ENCODE measurements at places on chromosomes 3 and 15.

DNA sequence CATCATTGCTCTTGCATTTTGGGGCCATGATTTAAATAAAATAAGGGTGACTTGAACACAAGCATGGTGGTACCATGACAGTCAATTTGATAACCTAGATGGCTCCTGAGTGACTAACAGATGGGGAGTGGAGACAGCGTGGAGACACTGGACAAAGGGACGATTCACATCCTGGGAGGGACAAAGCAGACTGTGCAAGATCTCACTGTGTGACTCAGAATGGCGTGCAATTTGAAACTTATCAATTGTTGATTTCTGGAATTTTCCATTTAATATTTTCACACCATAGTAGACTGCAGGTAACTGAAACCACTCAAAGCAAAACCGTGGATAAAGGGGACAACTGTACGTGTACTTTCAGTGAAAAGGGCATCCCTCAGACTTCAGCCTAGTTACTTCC is 25.5 kb downstream of the MCCC1 start:
- DNase-seq: no peak

GRCh38 chr3:75631541-75631940 is 32.6 kb upstream of the FRG2C start:
- DNase-seq: no peak

- DNase-seq: no peak
Observed at GRCh38 chr15:92882697-92883162, 17.4 kb upstream of the CHD2 start.

GRCh38 chr3:40432793-40433192 is 24.3 kb upstream of the RPL14 start:
- DNase-seq: no peak

- DNase-seq: no peak
Observed at GRCh38 chr3:10023587-10024310, 2.5 kb upstream of the FANCD2 start.

GRCh38 chr15:41022487-41023090 is 69.3 kb downstream of the CHAC1 start:
- no peak for DNase-seq

DNA sequence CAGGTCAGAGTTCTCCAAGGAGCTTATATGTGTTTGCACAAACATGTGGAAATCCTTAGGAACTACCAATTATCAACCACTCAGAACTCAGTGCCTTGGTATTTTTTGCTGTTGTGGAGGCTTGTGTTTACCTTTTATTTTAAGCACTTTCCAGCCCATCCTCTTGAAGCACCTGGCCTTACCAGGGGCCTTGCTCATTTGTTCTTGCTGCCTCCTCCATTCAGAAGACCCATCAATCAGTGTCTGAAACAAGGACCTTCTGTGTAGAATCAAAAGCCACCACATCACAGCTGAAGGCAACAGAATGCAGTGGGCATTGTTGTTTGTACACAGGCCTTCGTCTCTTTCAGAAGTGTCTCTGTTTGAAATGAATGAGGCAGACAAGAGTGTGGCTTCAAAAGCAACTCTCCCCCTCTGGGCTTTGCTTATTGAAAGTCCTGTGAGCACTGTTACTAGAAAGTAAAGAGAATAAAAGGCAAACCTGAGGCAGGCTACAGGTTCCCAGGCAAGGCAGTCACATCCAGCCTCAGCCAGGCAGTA is 24.5 kb upstream of the LIPC start:
- no peak for DNase-seq

DNA sequence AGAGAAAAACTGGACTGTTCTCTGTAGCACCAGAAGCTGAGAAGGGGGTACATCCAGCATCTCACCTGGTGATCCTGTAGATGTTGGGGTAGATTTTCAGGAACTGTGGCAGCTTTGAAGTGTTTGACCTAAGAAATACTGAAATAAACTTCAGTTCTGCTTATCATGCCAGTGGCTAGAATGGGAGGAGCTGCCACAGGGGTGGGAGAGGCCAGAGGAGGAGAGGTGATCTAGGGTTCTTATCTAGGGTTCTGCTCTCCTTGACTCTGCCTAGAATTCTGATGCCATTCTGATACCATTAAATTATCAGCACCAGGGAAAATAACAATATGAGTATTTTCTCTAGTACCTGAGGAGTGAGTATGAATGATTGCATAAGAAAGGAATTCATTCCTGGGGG is 10.2 kb upstream of the CPOX start:
- DNase-seq: no peak

DNA sequence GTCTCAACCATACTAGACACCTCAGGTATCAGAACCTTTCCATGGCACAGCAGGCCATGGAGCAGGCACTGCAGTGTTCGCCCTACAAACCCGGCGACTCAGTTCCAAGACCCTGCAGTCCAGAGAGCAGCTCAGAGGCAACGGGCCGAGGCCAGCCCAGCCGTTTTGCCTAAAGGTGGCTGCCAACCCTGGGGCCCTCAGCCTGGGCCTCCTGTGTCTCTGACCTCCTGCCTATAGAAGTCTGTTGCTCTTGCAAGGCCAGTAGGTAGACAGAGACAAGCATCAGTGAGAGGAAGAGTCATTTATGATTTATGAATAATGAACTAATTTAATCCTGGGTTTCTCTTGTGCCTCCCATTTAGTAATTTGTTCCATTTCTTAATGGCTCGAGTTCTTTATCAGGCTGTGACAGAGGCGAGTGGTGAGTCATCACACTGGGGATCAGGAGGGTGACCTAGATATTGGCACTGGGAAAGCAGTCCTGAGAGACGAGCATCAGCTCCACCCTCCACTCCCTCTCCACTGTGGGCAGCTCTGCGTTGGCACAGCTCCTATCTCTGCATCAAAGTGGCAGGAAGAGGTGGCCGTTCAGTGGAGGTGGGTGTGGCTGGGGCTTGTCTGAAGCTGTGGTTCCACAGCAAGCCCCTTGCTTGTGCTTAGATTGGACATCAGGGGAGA is 79.8 kb downstream of the ABHD5 start:
- peak; percentile 21 for DNase-seq

DNA sequence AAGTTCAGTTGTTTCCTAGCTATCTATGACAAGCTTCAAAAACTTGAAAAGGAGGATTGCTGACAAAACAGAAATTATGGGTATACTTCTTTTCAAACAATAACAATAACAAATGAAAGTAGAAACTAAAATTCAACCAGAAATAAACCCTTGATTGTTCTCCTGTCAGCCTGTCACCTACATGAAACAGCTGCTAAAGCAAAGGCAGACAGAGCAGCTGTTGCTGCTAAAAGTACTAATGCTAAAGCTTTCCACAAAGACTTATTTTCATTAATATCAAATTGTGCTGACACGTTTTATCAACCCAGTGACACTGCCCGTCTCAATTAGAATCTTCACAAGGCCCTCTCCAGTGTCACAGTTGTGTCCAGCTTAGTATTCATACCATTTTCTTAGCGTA is 533.2 kb upstream of the GBE1 start:
- DNase-seq: no peak

DNA sequence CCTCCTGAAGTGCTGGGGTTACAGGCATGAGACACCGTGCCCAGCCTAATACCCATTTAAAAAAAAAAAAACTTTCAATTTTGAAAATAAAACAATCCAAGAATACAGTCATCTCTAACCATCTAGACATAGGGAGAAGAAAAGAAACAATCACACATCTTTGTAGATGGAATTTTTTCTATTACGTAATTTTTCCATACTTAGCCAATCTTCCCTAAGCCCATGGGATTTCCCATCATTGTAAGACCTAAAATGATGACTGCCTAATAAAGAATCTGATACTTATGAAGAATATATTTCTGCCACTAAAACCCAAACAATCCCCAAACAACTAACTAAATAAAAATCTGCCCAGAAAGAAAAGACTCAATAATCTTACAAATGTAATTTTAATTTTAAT is 88.7 kb downstream of the CBLB start:
- no peak for DNase-seq

GRCh38 chr15:32042269-32042972 is 12.1 kb downstream of the CHRNA7 start:
- DNase-seq: no peak

GRCh38 chr15:33438396-33438795 is 127.6 kb downstream of the RYR3 start:
- no peak for DNase-seq

GRCh38 chr3:179719048-179719734 is 66.4 kb downstream of the USP13 start:
- no peak for DNase-seq

DNA sequence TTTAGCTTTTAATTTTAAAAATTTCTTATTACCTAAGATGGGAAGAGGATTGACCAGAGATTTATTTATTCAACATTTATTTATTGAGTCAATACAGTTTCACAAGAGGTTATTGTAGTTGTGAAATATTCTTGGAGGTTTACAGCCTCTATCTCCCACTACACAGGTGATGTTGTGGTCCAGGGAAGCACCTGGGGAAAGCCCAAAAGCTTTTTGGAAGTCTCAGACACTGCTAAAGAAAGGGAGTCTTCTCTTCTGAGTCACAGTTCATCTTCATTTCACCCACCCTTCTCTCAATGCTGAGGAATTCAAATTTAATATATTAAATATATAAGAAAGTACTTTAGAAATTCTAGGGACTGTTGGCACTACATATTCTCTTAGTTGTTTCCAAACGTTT is 41.8 kb downstream of the SERPINI1 start:
- DNase-seq: no peak

DNA sequence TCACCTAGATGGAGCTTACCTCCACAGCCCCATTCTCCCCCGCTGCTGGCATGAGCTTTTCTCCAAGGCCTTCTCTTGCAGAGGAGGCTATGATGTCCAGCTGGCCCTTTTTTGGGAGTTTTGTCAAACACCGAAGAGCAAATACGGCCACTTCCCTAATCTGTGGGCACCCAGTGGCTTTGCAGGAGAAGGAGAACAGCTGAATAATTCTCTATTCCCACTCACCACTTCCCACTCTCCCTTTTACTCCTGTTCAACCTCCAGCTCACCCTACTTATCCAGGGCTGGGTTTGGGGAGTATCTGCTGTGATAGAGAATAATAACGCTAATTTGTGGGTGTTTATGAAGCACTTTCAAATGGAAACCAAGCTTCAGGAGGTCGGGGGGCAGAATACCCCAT is 93.0 kb downstream of the AAGAB start:
- no peak for DNase-seq

- no peak for DNase-seq
Observed at GRCh38 chr3:148997623-148998022, 6.3 kb downstream of the GYG1 start.

GRCh38 chr3:62036726-62037125 is 336.6 kb downstream of the FEZF2 start:
- DNase-seq: no peak

- peak; percentile 87 for DNase-seq
Observed at GRCh38 chr3:46845860-46846623, 17.2 kb downstream of the MYL3 start.

DNA sequence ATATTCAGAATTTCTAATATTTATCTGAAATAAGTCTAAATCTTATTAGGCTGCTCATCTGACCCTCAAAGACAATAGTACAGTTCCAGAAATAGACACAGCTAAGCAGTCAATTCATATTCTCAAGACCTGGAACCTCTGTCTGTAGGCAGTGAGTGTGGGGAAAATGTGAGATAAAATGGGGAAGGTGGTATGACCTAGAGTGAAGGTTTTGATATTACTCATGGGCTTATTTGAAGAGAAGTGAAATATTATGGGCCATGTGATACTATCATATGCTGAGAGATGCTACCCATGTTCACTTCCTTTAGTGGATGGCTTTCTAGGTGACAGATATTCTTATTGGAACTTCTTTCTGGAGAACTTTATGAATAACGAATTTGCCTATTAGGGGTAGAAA is 33.5 kb downstream of the TGFBR2 start:
- no peak for DNase-seq

DNA sequence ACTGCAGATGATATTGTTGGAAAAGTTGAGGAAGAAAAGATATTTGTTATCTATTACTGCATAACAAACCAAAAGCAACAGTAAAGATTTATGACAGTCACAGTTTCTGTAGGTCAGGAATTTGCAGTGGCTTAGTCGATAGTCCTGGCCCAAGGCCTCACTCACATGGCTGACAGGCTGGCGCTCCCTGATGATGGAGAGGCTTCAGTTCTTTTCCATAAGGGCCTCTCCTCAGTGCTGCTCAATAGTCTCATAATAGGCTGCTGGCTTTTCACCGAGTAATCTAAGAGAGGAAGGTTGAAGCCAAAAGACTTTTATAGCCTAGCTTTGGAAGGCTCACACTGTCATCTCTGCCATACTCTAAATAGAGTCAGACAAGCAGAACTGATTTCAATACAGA is 17.7 kb downstream of the IREB2 start:
- no peak for DNase-seq

- DNase-seq: no peak
Observed at GRCh38 chr15:35755237-35755802, 209.4 kb upstream of the DPH6 start.

DNA sequence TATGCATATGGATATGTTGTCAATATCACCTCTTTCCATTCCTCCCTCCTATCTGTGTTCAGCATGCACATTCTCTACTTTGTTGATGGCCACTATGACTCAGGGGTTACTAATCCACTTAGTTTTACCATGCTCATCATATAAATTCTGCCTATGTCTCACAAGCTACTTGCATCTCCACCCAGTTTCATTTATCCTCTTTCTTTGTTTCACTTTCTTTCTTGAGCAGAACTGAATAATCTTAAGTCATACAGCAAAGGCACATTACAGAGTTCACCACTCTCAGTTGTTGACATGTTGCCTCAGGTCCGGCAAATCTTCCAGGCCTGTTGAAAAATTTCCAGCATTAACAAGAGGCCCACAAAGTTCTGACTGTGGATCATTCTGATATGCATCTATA is 71.5 kb downstream of the SSR3 start:
- no peak for DNase-seq

DNA sequence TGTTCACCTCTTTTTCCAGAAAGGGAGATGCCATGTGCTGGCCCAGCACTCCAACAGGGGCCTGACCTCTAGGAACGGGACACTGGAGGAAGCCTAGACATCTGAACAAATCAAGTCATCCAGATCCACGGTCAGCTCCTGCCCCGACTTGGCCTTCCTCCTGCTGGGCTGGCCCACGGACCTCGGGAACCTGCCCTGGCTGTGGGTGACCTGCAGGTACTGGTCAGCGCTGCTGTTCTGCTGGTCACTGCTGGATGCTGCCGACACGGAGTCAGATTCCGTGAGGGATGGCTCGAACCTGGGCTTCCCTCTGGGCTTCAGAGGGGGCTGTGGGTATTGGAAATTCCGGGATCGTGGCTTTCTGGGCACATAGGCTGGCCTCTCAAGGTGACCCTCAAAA is 8.4 kb upstream of the STARD5 start:
- no peak for DNase-seq

DNA sequence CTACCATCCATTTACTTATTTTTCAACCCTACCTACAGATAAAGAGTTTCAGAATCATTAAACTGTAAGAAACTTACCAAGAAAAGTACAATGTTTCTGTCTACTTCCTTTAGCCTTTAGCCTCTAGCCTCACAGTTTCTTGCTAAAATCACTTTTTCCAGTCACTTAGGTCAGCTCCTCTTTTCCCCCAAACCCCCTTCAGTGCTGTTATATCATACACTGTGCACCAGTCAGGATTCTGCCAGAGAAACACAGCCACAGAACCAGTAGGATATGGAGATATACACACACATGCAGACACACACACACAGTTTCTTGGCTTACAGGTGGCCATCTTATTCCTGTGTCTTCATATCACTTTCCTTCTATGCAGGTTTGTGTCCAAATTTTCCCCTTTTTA is 139.9 kb upstream of the LIPC start:
- no peak for DNase-seq

GRCh38 chr3:119703820-119704531 is 1.2 kb downstream of the CFAP91 start:
- DNase-seq: no peak
